ENCODE measurements at places on chromosomes 12 and 14.

GRCh38 chr14:67158566-67158965 is 30.7 kb upstream of the GARIN2 start:
- DNase-seq: no peak

GRCh38 chr12:99605-100004 is 33.0 kb downstream of the IQSEC3 start:
- DNase-seq: no peak

DNA sequence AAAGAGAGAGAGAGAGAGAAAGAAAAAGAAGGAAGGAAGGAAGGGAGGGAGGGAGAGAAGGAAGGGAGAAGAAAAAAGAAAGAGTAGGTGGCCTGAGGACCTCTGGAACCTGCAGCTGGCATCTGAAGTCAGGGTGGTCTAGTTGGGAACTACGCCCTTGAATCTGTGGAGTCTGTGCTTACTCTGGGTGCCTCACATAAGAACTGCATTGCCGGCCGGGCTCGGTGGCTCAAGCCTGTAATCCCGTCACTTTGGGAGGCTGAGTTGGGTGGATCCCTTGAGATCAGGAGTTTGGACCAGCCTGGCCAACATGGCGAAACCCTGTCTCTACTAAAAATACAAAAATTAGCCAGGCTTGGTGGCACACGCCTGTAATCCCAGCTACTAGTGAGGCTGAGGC is 10.0 kb upstream of the NRDE2 start:
- no peak for DNase-seq

DNA sequence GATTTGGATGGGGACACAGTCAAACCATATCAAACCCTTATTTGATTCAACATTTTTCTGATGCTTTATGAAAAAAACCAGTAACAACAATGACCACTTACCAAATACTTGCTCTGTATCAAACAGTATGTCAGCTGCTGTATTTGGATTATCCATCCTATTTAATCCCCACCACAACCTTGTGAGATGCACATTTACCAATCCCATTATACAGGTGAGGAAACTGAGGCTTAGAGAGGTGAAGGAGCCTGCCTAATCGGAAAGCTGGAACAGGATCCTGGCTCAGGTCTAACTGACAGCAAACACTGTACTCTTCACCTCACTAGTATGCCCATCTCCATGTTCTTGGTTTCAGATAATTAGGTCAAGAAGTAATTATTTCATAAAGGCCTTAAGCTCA is 13.8 kb downstream of the CHST11 start:
- DNase-seq: no peak

DNA sequence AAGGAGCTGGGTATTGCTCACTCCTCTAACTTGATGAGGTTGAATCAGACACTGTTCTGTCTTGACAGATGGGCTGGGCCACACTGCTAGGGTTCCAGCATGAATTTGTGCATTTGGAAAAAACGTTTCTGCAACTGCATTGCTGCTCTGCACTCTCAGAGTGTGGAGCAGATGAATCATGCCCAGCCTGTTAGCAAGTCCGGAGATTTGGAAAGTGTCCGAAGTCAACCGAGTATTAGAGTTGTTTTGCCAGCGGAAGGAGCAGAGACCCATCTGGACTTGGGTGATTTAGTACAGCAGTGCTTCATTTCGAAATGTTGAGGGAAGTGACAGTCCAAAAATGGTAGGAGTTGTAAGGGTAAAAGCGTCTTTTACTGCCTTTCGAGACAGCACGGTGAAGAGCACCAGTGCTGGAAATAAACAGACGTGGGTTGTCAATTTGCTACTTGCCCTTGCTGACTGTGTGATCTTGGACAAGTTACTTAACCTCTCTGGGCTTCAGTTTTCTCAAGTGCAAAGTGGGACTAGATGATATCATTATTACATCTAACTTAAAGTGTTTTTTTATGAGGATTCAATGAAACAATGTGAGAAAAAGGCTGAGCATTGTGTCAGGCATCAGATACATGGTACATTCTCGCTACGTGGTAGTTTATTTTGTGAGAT is 139.5 kb downstream of the CHST11 start:
- DNase-seq: no peak

- DNase-seq: no peak
Observed at GRCh38 chr14:53109105-53110041, 43.8 kb downstream of the DDHD1 start.

- DNase-seq: no peak
Observed at GRCh38 chr14:76806446-76806845, 6.2 kb downstream of the ANGEL1 start.

DNA sequence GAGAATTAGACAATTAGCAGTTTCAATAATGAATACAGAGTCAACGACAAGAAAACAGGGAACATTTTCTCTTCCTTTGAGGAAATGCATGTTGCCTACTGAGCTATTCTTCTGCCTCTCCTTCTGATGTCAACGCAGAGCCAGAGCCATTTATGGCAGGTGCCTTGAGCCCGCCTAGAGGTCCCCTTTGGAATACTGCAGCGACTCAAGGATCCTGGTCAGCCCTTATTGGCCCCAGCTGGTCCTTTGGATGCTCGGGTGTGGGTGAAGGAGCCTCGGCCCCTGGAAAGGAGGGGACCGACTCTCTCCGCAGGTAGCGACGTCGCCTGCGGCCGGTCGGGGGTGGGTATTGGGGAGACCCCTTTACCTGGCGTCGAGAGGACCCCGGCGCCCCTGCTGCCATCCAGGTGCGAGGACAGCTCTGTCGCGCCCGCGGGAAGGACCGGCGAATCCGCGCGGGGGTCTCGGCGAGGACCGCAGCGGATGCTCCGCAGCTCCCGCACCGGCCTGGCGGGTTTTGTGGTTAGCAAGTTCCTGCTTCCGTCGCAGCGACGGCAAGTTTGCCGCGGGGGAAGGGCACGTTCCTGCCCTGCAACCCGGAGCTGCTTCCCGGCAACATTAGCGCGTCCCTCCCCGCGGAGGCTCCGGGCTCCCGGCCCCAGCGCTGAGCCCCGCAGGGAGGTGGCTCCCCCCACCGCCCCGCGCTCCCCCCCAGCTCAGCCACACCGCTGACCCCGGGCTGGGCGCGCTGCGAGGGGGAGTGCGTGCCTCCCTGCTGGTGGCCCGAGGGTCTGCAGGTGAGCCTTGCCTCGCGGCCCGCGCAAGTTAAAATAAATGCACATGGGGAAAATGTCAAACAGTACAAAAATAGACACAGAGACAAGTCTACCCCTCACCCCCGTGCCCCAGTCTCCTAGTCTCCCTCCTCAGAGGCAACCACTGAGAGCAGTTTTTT is at the start of gene MANSC1:
Gene MANSC1, minus strand, starts transcription at position 532 of the 955 bp plus-strand sequence. CDS start 6,928 bp downstream, outside the sequence.
- no peak for DNase-seq

- no peak for DNase-seq
Observed at GRCh38 chr12:55699471-55700055, 8.1 kb downstream of the ITGA7 start.

DNA sequence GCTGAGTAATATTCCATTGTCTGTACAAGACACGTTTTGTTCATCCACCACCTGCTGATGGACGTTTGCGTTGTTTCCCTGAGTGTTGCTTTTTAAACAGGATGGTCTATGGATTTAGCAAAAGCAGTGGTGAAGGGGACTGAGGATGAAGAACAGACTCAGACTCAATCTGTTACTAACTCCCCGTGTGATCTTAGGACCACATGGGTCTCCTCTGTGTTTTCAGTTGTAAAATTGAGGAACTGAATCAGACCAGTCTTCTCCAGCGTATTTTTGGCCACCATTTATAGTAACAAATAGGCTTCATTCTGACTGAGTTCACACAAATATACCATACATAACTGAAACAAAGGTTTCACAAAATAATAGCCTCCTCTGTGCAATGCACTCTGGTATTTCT is 85.6 kb downstream of the FOXN3 start:
- no peak for DNase-seq

DNA sequence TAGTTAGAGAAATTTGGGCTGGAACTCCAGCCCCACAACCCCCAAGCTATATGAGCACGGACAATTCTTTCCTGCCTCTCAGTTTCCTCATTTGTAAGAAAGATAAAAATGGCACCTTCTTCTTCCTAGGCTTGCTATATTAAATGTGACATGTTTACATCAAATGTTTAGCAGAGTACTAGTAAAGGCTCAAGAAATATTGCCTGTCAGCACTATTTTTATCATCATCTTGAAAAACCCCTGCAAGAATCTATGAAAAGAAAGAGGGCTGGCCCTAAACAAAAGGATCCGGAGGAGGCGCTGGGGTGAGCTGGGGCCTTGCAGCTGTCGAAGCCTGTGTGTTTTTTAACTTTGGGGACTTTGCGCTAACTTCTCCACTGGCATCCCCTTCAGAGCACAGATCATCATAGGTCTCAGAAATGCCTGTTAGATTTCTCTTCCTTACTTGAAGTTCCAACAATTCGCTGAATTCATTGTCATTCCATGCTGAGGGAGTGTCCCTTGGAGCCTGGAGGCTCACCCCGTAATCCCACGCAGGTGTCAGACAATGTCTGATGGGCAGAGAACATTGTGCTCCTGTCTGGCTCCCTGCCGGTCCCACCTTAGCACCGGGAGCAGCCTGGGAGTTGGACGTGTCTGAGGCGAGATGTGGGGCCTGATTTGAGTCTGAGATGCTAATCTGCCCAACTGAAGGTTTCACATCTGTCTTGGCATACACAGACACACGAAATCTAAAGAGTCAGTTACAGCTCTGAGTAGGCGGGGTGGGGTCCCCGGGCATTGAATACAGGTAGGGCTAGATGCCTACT is 206.8 kb downstream of the NUAK1 start:
- DNase-seq: no peak
